ENCODE measurements at places on chromosomes 5 and 9.

GRCh38 chr5:147887026-147887627 lies 8.6 kb downstream of the SCGB3A2 start:
- peak; percentile 16 for DNase-seq

DNA sequence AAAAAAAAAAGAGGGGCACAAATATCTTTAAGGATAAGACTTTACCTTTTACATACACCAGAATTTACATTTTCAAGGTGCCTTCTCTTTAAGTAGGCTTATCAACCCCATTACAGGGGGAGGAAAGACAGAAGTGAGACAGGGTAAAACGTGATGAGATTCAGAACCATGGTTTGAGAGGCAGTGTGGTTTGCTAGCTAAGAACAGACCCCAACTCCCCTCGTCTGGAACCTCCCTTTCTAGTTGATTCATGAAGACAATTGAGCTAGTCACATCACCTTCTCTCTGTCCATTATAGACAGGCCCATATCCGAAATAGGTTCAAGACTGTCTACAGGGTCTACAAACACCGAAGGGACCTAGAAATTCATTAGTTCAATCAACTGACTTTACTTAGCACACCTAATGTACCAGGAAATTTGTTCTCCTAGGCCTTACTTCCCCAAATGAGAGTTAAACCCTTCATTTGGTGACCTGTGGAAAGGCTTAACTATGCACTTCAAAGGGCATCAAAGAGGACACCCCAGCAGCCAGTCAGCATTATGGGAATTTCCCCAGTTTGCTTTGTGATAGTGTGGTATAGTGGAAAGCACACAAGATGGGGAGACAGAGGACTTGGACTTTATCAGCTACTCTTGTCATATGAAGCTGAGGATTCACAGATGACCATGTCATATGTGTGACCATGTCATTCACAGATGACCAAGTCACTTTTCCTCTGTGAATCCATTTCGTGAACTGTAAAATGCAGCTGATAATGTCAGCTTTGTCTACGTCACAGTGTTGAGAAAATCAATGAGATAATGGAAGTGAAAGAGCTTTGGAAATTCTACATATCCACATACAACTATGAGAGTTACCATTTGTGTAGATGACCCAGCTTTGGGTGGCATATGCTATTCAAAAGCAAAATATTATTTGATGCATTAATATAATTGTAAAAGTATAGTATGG lies 40.2 kb upstream of the CYFIP2 start:
- no peak for DNase-seq

DNA sequence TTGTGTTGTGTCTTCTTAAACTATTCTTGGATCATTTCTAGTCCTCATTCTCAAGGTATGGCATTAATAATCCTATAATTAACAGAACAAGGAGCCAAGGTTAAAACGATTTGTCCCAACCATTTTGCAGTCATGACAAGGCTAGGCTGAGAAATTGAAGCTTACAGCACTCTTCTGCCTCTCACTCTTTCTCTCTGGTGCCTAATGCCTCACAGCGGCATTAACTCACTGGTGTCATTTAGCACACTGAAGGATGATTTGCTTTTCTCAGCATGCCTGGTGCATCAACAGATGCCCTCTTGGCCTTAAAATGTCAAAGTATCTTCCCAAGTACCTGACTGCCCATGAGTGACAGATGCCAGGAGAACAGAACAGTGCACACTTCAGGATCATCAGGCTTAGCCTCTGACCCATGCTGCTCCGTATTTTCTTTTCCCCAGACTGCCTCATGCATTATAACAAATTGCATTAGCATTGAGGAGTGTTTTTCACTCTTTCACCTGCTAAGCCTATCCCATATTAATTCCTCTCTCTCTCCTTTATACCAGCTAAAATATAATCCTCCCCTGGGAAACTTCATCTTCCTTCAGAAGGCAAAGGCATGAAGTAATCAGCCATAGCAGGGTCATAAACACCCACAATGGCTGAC lies 61.1 kb upstream of the SV2C start:
- DNase-seq, result no peak

DNA sequence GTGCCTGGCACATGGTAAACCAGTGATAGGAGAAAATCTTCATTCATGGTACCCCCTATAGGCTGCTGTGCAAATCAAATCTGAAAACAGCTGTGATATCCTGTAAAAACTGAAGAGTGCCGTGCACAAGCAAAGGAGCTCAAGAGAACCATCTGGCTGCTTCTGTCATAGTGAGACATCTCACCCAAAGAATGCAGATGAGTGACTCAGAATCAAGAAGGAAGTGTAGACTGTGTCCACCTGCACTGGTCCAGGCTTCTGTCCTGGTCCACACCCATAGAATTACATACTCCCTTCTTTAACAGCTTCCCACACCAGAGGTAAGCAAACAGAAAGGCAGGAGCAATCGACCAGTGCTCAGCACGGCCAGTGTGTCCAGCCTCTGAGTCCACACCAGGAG lies 195.9 kb downstream of the ASTN2 start:
- DNase-seq, result no peak

DNA sequence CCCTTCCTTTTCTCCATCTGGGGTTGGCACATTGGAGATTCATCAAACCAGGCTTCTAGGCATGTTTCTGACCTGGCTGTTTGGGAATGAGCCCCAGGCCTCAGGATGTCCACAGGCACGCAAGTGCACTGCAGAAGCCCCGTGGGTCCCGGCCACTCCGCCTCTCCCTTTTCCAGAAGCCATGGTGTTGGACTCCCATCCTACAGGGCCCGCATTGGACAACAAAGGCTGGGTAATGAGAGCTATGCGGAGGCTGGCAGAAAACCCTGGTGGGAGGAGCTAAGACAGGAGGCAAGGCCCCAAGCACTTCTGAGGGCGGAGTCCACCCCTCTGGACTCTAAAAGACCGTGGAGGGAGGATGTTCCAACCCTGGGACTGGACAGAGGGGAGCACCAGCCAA lies 160.6 kb downstream of the OLFM1 start:
- no peak for DNase-seq

DNA sequence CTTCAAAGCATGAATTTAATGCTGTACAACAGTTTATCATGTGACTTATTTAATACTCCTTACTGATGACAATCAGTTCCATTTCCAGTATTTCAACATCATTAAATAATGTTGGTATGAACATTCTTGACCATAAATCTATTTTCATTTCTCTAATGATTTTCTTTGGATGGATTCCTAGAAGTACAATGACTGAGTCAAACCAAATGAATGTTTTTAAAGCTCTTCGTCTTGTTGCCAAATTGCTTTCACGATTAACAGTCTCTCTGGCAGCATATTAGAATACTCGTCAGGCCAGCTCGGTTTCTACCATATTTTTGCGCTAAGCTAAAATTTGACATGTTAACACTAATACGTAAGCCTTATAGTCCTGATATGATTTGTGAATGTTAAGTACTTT lies 197.0 kb downstream of the TRPM3 start:
- DNase-seq, result no peak

- no peak for DNase-seq
Observed at GRCh38 chr9:19895006-19895405, 106.2 kb upstream of the SLC24A2 start.

DNA sequence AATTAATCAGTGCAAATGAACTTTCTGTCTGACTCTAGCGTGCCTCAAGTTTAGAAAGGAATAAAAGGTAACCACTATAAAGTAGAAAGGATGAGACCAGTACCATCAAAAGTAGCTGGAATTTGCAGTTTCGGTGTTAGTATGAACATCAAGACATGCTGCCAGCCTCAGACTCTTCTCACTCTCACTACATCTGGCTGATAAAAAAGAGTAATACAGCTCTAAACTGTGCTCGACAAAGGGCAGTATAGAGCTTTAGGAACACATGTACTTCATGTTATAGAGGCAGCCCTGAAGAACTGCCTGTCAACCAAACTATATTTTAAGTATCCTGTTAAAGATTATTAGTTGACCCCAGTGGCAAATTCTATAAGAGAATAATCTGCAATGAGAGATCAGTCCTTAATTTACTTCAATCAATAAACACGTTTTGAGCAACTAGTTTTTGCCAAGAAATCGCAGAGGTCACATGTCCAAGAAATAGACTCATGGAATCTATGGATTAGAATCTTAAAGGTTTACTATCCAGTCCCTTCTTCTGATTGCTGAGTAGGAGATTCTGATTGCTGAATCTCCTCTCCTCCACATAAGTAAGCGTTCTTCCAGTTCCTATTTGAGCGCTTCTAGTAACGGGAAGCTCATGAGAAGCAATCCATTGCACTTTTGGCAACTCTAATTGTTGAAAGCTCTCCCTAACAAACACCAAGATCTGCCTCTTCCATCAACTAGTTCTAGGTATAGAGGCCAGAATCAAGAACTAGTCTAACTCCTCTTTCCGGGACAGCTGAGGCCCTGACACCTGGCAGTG lies 941 bp downstream of the XPA start:
- DNase-seq, result no peak

DNA sequence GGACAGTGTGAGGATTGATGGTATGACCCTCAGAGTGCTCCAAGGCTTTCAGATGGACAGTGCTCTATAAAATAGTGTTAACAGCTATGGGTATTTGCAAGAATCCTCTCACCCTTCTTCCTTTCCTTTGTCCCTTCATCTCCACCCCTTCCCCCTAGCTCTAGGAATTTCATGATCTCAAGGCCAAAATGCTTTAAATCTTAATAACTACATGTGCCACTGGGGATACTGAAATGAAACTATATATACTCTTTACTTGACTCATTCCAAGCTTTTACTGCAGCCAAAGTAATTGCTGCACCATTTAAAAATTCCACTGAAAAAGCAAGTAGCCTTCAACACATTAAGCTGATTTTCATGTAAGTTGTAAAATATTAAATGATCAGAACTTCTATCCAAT lies 361.6 kb upstream of the SLC30A5 start:
- DNase-seq, result no peak

DNA sequence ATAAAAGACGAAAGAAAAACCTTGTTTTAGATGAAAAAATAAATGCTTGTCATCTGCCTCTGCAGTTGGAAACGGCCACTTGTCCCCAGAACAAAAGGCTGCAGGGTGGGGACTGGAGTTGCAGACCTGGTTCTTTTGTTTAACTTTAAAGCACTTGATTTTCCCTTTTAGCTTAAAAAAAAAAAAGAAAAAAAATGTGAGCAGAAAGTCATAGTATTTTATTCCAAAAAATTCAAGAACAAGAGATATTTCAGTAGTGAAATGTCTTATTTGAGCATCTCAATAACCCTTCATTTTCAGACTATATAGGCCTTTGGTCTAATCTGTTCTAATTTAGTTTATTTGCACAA lies 1.8 kb downstream of the MAP1B start:
- DNase-seq, result no peak

DNA sequence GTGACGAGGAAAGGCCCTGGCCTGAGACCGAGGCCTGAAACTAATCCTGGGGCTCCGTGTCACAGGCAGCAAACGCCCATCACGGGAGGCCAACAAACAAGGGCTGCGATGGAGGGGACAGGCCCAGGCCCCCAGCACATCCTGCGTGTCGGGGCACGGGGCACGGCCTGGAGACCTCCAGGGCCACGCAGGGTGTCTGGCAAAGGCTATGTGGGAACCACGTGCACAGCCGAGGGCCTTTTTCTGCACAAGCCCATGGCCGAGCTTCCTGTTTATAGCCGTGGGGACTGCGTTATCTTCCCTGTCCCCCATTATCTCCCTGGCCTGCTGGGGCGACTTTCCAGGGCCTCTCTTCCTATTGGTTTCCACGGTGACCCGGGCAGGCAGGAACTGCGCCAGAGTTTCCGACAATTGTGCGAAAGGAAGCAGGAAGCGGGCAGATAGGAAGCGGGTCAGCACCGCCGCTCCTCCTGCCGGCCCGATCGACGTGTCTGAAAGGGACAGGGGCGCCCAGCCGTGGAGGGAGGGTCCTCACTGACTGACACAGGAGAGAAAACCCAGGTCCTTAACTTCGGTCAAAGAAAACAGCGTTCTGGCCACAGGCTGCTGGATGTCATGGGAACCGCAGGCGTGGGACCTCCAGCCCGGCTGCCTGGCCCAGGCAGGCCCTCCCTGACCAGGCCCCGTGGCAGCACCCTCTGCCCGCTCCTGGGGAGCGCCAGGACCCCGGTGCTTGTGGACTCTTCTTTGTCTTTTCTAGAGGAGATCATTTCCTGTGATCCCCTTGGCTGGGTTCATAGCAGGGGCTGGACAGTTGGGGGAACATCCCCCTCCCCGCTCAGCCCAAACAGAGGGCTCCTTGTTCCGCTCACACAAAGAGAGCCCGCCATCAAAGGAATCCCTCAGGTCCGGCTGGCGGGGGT lies 29.1 kb upstream of the SEC16A start:
- peak; percentile 32 for DNase-seq

- DNase-seq, result no peak
Observed at GRCh38 chr9:99511723-99512122, 289.6 kb downstream of the SEC61B start.

Data from testis (tissue), 5 donors.